ENCODE measurements at places on chromosomes 1 and 21.

DNA sequence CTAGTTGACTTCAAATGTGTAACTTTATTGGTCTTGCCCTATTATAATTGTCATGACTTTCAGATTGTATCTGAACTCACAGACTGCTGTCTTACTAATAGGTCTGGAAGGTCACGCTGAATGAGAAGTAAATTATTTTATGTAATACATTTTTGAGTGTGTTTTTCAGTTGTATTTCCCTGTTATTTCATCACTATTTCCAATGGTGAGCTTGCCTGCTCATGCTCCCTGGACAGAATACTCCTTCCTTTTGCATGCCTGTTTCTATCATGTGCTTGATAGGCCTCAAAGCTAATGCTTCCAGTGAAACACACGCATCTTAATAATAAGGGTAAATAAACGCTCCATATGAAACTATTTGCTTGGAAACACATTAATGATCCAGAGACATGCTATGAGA lies 7.3 kb downstream of the RGS4 start:
- no peak for DNase-seq

DNA sequence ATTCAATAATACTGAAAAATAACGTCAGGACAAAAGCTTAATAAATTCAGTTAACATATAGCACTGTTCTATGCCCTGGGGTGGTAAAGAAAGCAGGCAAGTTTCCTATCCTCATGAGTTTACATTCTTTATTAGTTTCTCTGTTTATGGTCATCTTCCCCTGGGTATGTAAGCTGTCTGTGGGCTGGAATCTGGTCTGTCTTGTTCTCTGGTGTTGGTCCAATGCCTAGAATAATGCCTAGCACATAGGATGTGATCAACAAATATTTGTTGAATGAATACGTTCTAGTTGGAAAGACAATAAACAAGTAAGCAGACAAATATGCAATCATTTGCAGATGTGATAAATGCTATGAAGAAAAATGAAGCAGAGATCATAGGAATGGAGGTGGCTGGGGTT lies 7.2 kb upstream of the IGSF3 start:
- DNase-seq = no peak

GRCh38 chr1:180392020-180392419 lies 110.4 kb downstream of the ACBD6 start:
- no peak for DNase-seq

DNA sequence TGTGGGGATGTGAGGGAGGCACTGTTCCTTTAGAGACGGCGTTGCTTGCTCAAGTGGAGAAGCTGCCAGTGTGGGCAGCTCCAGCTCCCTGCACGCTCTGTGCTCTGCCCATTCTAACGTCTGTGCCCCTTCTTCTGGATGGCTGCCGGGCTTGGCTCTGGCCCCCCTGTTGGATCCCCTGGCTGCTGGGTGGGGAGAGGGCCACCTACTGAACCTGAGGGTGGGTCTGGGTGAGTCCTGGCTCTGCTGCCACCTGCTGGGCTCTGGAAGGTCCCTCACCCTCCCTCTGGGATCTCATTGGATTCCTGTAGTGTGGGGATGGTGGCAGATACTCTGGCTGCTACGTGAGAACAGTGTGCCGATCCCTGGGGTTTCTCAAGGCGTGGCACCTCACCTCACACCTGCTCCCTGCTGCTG lies 5.0 kb downstream of the PFKL start:
- no peak for DNase-seq

DNA sequence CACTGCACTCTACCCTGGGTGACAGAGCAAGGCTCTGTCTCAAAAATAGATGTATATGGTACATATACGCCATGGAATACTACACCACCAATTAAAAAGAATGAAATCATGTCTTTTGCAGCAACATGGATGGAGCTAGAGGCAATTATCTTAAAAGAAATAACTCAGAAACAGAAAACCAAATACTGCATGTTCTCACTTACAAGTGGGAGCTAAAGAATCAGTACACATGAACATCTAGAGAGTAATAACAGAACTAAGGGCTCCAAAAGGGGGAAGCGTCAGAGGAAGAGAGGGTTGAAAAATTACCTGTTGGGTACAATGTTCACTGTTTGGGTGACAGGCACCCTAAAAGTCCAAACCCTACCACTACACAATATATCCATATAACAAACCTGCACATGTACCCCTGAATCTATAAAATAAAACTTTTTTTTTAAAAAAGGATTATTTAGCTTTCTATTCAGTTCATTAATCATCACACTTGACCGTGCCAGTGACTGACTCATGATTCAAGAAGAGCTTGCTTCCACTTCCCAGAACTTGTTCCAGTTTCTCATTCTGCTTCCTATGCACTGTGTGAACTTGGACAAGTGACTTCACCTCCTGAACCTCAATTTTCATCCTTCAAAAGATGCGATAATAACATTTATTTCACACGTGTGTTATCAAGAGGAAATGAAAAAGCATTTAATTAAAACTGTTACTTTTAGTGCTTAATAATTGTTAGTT lies 109.6 kb downstream of the PLPP3 start:
- DNase-seq = no peak

DNA sequence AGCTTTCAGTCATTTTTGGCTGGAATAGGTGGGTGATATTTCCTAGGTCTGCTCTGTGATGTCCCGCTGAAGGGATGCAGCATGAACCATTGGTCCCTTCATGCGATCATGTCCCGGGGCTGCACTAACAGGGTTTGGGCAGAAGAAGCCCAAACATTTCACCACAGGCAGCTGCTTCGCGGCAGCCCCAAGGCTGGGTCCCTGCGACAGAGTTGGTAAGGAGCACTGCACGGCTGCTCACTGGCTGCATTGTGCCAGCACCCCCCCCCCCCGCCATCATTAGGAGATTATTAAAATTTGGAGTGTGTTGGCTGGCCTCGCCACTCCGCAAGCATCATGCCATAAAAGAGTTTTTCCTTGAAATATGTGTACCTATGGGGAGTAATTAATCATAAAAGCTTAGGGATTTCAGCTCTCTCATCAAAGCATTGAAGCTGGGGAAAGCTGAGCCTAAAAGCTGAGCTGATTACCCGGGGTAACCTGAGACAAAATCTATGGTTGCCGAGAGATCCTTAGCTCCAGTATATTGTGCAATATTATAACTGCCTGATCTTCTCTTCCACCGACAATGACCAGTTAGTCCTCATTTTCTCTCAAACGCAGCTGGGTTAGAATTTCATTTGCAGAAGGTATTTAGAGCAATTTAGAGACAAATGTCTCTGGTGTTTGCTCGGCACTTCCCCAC lies 62.5 kb downstream of the PEX14 start:
- DNase-seq = no peak

DNA sequence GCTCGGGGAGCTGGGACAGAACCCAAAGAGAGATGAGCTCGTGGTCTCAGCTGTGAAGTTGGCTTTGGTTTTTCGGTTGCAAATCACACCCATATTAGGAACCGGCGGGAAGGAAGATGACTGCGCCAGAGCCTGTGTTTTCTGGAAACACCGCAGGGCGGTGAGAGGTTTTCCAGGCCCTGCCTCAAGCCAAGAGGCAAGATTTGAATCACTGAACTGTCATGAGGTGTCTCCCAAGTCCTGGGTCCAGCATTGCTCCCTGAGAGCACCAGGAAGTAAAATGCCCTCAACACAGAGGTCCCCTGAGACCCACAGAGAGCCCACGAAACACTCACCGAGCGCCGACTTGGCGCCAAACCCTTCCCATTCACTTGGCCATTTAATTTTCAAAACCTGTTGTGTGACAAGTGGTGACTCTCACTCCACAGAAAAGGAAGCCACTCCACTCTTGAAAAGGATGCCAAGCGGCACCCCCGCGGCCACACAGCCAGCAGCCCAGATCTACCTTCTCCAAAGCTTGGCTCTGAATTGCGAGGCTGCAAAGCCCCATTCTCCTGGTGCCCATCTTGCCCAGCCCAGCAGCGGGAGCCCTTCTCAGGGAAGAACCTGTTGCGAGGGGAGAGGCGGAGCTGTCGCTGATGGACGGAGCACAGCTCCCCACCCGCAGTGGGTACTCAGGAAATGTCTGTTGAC lies 99.0 kb upstream of the RUNX3 start:
- no peak for DNase-seq

DNA sequence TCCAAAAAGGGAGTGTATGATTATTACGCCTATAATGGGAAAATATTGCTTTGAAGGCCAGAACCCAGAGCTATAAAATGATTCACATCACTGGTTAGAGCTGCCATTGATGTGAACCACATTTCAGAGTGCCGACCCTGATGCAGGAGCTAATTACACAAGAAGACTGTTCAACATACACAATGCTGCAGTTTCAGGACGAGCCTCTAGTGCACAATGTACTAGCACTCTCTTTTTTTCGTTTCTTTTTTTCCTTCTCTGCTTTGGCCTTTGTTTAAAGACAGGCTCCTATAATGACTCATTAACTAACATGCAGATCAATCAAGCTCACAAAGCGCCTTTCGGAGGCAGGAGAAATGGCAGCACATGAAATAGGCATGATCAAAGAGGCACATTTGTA lies 66.0 kb upstream of the HMGB4 start:
- DNase-seq = no peak

- no peak for DNase-seq
Observed at GRCh38 chr1:58621391-58621790, 44.3 kb upstream of the TACSTD2 start.

GRCh38 chr1:172515927-172516326 lies 17.0 kb upstream of the SUCO start:
- no peak for DNase-seq

GRCh38 chr21:31483146-31483545 lies 139.1 kb upstream of the TIAM1 start:
- DNase-seq = no peak

GRCh38 chr1:44154049-44154448 lies 12.6 kb upstream of the KLF18 start:
- DNase-seq = no peak

- DNase-seq = no peak
Observed at GRCh38 chr1:6657138-6657537, 32.5 kb downstream of the THAP3 start.

DNA sequence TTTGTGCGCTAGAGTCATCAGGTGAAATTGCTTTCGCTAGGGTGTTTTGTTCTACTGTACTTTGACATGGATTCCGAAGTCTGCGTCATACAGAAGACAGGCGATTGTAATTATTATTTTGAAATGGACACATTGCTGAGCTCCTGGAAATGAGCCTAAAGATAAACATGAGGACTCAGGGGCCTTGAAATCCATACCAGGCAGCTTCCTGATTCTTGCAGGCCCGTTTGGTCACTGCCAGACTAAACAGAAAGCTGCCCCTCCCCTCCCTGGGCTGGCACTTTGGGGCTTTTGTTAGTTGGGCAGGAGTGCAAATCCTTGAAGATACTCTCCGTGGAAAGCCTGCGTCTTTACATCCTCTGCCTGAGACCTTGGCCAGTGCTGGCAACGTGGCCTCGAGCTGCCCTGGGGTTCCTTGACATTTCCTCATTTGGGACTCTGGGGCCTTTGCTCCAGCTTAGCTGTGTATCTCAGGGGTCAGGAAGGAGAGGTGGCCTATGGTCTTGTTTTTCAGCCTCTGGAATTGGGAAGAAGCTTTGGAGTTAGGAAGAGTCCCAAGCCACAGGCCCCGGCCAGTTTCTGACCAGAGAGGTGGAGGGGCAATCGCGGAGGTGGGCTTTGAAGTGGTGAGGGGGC lies 26.9 kb upstream of the KCNE2 start:
- no peak for DNase-seq

- no peak for DNase-seq
Observed at GRCh38 chr1:245869847-245870246, 637.2 kb downstream of the SMYD3 start.

DNA sequence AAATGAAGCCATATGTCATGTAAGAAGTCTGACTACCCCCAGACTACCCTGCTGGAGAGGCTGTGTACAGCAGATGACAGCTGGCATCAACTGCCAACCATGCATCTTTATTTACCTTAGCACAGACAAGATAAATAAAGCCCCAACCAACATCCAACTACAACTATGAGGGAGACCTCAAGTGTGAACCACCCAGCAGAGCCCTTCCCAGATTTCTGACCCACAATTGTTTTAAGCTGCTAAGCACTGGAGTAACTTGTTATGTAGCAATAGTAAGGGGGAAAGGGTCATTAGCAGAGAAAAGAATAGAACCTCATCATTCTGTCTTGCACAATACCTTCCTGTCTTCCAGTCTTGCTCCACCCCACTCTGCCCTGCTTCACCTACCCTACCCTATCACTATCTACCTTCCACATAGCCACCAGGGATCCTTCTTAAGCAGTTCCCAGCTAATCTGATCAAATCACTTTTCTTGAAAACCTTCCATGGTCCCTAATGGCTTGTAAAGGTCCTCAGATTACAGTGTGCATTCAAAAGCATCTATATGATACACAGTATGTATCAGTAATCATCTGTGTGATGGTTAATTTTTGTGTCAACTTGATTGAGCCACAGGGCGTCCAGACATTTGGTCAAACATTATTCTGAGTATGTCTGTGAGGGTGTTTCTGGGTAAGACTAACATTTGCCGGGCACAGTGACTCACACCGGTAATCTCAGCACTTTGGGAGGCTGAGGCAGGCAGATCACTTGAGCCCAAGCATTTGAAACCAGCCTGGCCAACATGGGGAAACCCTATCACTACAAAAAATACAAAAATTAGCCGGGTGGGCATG lies 19.6 kb upstream of the RBM15 start:
- no peak for DNase-seq

GRCh38 chr1:11407301-11407994 lies 71.5 kb upstream of the DISP3 start:
- no peak for DNase-seq

DNA sequence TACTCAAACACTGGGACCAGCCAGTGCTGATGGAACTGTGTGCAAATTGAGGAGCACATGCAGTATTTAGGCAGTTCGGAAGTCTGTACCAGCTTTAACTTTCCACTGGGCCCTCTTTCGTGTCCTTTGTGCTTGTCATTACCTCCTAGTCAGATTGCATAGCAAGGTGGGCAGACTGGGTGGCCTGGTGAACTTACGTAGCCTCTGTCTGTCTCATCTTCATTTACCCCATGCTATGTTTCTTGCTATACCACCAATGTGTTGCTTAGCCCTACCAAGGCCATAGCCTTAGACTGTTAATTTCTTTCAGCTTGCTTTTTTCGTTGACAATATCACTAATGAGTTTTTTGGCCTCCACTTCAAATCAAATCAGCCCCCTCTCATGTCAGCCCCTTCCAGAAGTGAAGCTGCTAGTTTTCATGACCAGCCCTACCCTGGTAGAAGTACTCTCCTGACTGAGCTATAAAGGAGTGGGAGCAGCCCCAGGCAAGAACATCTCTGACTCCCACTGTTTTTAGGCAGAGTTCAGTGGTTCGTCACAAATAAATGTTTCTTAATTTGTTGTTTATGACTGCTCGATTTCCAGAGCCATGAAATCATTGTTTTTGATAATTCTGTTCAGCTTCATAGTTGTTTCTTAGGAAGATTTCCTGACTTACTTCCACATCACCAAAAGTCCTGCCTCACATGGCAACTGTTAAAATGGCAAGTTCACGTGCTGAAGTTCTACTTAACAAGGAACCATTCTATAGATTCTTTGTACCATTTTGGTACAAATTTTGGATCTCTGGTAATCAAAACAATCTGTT lies 19.3 kb downstream of the PRKACB start:
- DNase-seq = no peak

GRCh38 chr1:110305900-110306420 lies 33.2 kb upstream of the RBM15 start:
- no peak for DNase-seq

- no peak for DNase-seq
Observed at GRCh38 chr1:61638296-61638695, 86.6 kb downstream of the TM2D1 start.

Data from NCI-H2081 treated with DMSO at 0.1 percent for 48 hours (cell line).